Activated gamma-delta T cell treated with anti-CD3 and anti-CD28 coated beads, Interleukin-2, amount 50 U/mL, for 16 hours (primary cell): ENCODE measurements at places on chromosomes 3 and 15.

- DNase-seq: no peak
Observed at GRCh38 chr3:40885430-40885829, 313.9 kb upstream of the CTNNB1 start.

DNA sequence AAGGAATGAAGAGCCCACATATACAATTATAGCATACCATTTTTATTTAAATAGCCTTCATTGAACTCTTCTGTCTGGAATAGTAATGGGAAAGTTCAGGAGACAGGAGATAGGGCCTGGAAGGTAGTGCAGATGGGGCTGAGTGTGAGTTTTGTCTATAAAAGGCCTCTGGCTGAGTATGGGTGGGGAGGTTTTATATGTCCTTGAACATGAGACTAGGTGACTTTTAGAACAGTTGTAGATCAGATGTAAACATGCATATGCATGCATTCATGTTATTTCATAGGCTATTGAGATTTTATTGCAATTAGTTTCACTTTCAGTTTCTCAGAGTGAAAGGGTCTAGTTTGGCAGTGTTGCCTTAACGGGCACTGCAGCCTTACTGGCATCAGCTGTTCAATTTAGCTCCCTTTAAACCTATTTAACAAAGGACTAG lies 27.1 kb downstream of the CGGBP1 start:
- no peak for DNase-seq

- DNase-seq: no peak
Observed at GRCh38 chr3:127634653-127635052, 5.7 kb downstream of the PODXL2 start.

DNA sequence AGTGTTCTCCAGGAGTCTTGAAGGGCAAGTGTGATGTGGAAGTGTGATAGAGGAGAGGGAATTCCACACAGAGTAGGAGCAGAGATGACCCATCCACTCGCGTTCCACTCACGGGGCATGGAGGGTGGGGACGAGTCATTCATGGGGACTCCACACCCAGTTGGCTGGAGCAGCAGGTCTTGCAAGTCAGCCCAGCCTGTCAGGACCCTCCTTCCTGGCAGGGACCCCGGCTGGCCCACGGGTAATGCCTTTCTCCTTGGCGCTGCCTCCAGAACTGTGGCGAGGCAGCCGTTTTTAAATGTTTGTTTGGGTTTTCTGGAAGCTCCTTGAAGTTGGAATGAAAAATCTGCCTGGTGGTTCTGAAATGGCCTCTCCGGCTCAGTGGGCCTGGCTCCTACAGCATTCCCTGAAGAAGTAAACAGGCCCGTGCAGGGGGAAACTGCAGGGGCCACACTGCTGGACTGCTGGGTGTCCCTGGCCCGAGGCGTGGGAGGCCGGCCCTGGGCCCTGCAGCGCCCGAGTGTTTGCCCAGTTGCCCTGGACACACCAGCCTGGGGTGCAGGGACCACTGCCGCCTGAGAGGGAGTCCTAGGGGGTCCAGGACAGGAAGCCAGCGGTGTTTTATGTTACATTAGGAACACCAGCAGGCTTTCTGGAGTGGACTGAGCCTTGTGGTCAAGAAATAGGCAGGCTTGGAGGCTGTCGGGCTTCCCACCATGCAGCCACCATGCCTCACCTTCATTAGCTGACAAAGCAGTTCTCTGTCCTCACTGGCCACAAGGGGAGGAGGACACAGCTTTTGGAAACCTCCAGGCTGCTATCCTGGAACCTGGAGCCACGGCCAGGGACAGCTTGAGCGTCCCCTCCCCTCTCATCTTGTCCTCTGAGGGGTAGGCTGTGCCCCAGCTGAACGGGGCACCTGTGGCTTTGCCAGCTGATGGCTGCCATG lies 61.3 kb downstream of the CEMIP start:
- DNase-seq: no peak

- DNase-seq: no peak
Observed at GRCh38 chr3:150519026-150519425, 27.3 kb downstream of the SERP1 start.

DNA sequence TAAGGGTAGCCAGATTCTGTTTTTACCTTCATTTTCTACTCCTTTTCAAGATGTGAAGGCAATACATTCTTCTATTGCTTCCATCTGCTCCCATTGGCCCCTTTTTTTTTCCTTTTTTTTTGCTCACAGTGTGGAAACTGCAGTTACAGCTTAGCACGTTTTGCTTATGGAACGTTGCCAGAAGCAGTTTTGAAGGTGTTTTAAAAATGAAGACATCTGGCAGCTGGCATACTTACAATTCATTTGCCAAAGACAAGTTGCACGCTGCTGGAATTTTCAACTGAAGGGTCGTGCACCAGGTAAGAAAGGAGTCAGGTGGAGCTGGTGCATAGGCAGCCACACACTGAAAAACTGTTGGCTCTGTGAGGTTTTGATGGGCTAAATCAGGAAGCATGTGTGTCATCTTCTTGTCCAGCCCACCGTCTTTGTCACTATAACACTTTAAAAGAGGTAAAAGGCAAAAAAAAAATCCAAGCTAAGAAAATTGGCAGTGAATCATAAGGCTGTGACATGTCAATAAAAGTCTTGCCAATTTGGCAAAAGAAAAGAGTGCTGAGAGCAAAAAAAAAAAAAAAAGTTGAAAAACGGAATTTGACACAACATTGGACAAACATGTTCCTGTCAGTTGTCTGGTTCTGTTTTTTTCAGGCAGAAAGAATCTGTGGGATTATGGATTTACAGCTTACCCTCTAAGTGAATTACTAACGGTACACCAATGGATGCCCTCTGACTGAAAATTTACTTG lies 225.4 kb upstream of the SOX2 start:
- DNase-seq: no peak
